ENCODE measurements at places on chromosomes 7 and 10. TPM values are rescaled to one million over a fixed set of nuclear protein-coding genes. Genes with fewer than 3 reads are reported as not detected.

DNA sequence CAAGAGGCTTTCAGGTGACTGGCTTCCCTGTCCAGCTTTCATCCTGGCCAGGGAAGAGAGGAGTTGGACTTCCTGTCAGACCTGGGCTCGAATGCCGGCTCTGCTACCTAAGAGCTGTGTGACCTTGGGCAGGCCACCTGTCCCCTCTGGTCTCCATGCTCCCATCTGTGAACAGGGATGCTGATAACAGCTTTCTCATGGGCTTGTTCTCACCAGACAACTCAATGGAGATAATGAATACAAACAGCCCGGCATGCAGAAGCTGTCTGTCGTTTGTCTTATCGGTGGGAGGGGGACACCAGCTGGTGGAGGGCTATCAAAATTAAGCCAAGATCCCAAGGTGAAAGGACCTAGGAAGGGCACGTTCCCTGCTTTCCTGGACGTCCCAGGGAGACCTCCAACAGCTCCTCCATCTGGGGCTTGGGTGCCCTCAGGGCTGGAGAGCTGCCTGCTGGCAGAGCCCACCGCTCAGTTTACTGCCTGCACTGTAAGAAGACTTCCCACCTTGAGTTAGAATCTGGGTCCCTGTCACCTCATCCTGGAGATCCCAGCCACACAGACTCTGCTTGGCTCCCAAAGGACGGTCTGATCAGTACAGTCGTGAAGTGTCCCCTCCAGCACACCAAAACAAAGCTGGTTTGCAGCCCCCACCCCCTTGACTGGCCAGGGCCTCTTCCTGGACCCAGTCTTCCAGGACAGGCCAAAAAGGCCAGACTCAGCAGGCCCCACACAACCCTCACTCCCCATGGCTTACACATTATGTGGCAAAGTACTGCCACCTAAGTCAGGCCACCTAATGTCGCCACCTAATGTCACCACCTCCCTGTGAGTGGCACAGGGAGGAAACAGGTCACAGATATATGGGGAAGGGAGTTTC lies 40.9 kb downstream of the PPIF start:
- DNase-seq: no peak

GRCh38 chr10:16182144-16182543 lies 254.7 kb upstream of the PTER start:
- no peak for DNase-seq

GRCh38 chr7:158274996-158275395 lies 312.6 kb downstream of the PTPRN2 start:
- DNase-seq: no peak

GRCh38 chr10:62045765-62046521 lies 144.4 kb downstream of the ARID5B start:
- no peak for DNase-seq

GRCh38 chr10:21995557-21995956 lies 8.0 kb downstream of the DNAJC1 start:
- DNase-seq: no peak

The BEND7 gene
- total RNA-seq: 22.5 TPM
